ENCODE measurements at places on chromosomes 16 and 17. TPM values are rescaled to one million over a fixed set of nuclear protein-coding genes. Genes with fewer than 3 reads are reported as not detected.

Gene PARN
- 32.9 TPM for total RNA-seq

Gene C16orf96
- total RNA-seq, result under 0.01 TPM

Gene KCNAB3
- total RNA-seq, result 0.33 TPM

Gene SLC47A1
- 0.26 TPM for total RNA-seq

Gene TBX6
- total RNA-seq, result 0.33 TPM

Gene CCL3
- not detected for total RNA-seq

Gene TBC1D3C
- total RNA-seq, result 1.3 TPM

Gene KRT12
- not detected for total RNA-seq

Gene PRSS27
- total RNA-seq, result 1.2 TPM

Gene TMEM100
- 2.6 TPM for total RNA-seq

Gene PKMYT1
- total RNA-seq, result 0.26 TPM
